Osteoblast (primary cell): ENCODE measurements at places on chromosomes 1 and 21. TPM values are rescaled to one million over a fixed set of nuclear protein-coding genes. Genes with fewer than 3 reads are reported as not detected.

- H3K4me3 ChIP-seq = peak overlapping the region; percentile 14
- peaks cover 2% of the 10 kb centered on the region for H3K36me3 ChIP-seq
- peak overlapping the region; percentile 21 for H3K27ac ChIP-seq
- DNase-seq = no peak
- H3K27me3 ChIP-seq = no peaks in the 10 kb centered on the region
- H3K4me1 ChIP-seq = peaks cover 24% of the 10 kb centered on the region
These were observed 281.0 kb downstream of the PTPRC start for GRCh38 chr1:198919667-198920398.

DNA sequence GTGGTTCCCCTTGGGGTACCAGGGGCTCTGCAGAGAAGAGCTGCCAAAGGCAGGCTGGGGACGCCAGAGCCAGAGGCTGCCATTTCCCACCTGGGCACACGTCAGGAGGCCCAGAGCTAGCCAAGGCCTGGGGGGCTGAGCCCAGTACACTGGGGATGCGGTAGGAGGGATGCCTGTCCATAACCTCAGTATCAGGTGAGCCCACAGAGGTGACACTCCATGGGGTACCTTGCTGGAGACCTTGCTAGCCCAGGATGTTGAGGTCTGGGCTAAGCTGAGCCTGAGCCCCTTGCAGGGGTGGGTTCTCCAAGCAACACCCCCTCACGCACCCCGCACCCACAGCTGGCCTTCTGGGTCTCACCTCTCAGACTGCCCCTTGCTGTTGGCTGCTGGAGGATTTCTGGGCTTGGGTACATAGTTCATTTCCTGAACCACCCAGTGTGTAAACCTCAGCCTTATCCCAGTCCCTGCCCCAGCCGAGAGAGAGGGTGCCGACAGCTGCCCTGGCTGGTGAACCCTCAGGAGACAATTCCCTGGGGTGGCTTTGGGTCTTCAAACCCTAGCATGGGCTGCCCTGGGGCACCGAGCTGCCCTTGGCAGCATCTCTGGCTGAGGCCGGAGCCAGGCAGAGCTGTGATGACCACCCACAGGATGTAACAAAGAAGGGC, 92.5 kb upstream of the VAMP3 start:
- H3K27me3 ChIP-seq = peaks cover 30% of the 10 kb centered on the region
- H3K4me1 ChIP-seq = no peaks in the 10 kb centered on the region
- peak; percentile 73 for DNase-seq
- H3K27ac ChIP-seq = no peak overlapping the region

DNA sequence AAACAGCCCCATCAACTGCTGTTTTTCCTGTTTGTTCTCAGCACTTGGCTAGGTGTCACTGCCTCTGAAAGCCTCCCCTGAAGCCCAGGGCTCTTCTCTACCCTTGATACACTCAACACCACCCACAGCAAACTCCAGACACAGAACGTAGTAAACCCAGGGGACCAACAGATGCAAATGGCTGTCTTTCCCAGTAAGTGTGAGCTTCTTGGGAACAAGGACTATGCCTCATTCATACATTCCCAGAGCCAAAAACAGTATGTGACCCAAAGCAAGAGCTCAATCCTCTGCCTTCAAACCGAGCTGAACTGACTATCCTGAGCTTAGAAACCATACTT, 4.4 kb downstream of the LBR start:
- H3K27me3 ChIP-seq = no peaks in the 10 kb centered on the region
- peaks cover 43% of the 10 kb centered on the region for H3K4me1 ChIP-seq
- H3K27ac ChIP-seq = peak overlapping the region; percentile 95
- H3K36me3 ChIP-seq = peaks cover 16% of the 10 kb centered on the region
- H3K4me3 ChIP-seq = peak overlapping the region; percentile 2

DNA sequence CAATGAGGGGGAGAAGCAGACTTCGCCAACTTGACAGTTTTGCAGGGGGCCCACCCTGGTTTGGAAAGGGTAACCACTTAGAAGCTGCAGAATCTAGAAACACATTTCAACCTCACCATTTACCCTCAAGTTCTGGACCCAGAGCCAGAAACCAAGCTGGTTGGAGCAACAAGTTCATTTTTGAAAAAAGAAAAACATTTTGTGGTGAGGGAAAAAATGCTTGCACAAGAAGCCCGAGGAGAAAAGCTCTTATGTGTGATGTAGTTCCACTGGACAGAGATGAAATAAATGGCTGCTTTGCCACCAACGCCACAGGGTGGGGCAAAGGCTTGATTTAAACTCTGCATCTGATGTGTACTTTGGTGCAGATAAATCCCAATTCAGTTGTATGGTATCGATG, 10.6 kb upstream of the NGF start:
- H3K36me3 ChIP-seq = no peaks in the 10 kb centered on the region
- no peaks in the 10 kb centered on the region for H3K27me3 ChIP-seq
- DNase-seq = no peak
- no peak overlapping the region for H3K27ac ChIP-seq

- peaks cover 5% of the 10 kb centered on the region for H3K27me3 ChIP-seq
- H3K27ac ChIP-seq = no peak overlapping the region
- no peaks in the 10 kb centered on the region for H3K4me1 ChIP-seq
These were observed 36.4 kb downstream of the ZNF684 start for GRCh38 chr1:40567825-40568224.

- no peak for DNase-seq
- H3K36me3 ChIP-seq = no peaks in the 10 kb centered on the region
- no peaks in the 10 kb centered on the region for H3K4me1 ChIP-seq
- no peak overlapping the region for H3K27ac ChIP-seq
- no peaks in the 10 kb centered on the region for H3K27me3 ChIP-seq
These were observed 584.4 kb upstream of the CXADR start for GRCh38 chr21:16928439-16928838.

- no peaks in the 10 kb centered on the region for H3K4me1 ChIP-seq
- H3K27me3 ChIP-seq = no peaks in the 10 kb centered on the region
- no peak for DNase-seq
- H3K36me3 ChIP-seq = no peaks in the 10 kb centered on the region
- no peak overlapping the region for H3K4me3 ChIP-seq
- no peak overlapping the region for H3K27ac ChIP-seq
These were observed 207.1 kb downstream of the NUF2 start for GRCh38 chr1:163528710-163529348.

DNA sequence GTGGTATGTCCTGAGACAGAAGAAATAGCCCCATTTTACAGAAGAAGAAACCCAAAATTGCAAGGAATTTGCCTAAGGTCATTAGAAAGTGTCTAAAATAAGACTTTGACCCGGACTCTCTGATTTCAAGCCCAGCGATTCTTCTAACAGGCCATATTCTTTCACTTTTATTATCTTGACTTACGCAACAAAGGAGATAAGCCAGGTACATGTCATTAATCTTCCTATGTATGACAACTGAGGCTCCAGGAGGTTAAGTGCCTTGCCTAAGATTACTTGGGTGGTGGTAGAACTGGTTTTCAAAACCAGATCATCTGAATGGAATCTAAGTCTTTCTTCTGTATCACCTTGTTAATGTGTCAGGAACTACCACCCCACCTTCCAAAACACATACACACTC, 124.3 kb downstream of the PBX1 start:
- H3K4me1 ChIP-seq = no peaks in the 10 kb centered on the region
- no peaks in the 10 kb centered on the region for H3K27me3 ChIP-seq
- H3K27ac ChIP-seq = no peak overlapping the region
- no peak for DNase-seq

GRCh38 chr1:24562625-24563024, 6.7 kb downstream of the NCMAP start:
- H3K27me3 ChIP-seq = peaks cover 14% of the 10 kb centered on the region
- no peak for DNase-seq
- H3K4me1 ChIP-seq = no peaks in the 10 kb centered on the region
- no peak overlapping the region for H3K4me3 ChIP-seq

DNA sequence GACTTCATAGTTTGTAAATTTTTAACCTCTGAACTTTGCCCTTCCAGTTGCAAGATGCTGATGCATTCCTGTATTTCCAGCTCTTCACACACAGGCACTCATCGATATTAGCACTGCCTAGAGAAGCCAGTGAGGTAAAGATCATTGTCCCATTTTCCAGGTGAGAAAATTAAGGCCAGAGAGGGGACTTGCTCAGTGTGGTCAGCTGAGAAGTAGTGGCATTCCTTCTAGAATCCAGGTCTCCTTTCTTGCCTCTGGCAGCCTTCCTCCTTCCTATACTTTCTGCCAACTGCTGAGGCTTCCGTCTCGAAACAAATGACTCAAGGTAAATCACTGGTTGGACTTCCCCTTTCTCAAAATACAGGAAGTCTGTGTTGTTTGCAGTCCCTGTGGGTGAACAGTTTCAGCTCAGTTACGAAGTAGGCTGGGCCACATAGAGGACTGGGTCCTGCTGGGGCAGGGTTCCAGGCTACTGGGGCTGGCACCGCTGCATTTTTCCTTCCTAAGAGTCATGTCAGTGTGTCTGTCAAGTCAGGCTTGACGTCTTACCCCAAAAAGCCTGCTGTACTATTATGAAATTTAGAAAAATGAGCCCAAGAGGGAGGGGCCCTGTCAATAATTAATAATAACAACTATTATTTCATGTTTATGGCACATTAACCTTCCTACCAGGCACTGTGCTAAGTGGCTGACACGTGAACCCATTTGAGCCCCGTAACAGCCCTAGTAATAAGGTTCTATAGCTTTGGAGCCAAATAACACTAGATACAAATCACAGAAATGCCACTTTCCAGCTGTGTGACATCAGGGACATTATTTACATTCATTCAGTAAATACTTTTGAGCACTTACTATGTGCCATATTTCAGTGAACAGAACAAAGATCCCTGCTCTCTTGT, 16.6 kb upstream of the RNF19B start:
- H3K27ac ChIP-seq = peak overlapping the region; percentile 48
- no peaks in the 10 kb centered on the region for H3K27me3 ChIP-seq
- peaks cover 11% of the 10 kb centered on the region for H3K4me1 ChIP-seq

LRRIQ3 gene
- 0.59 and 0.72 TPM in 2 replicates for total RNA-seq

RAD54L gene
- 0.59 and 1.4 TPM in 2 replicates for total RNA-seq

DIO1 gene
- not detected in 2 replicates for total RNA-seq

NMNAT2 gene
- 2.5 and 5.6 TPM in 2 replicates for total RNA-seq

ALG14 gene
- total RNA-seq = 1.4 and 2.7 TPM in 2 replicates

C1orf115 gene
- 0.29 and 0.36 TPM in 2 replicates for total RNA-seq

EFNA3 gene
- 1.4 and 2.1 TPM in 2 replicates for total RNA-seq

CFHR3 gene
- 0.36 TPM in 1 of 2 replicates, not detected in the other for total RNA-seq
